Activated T-helper 9 cell treated with anti-CD3 and anti-CD28 coated beads, Interleukin-2, amount 50 U/mL, for 16 hours (primary cell): ENCODE measurements at places on chromosomes 7 and 10.
A peak's percentile ranks its signal among the peaks of the same experiment; 100 is the strongest.

DNA sequence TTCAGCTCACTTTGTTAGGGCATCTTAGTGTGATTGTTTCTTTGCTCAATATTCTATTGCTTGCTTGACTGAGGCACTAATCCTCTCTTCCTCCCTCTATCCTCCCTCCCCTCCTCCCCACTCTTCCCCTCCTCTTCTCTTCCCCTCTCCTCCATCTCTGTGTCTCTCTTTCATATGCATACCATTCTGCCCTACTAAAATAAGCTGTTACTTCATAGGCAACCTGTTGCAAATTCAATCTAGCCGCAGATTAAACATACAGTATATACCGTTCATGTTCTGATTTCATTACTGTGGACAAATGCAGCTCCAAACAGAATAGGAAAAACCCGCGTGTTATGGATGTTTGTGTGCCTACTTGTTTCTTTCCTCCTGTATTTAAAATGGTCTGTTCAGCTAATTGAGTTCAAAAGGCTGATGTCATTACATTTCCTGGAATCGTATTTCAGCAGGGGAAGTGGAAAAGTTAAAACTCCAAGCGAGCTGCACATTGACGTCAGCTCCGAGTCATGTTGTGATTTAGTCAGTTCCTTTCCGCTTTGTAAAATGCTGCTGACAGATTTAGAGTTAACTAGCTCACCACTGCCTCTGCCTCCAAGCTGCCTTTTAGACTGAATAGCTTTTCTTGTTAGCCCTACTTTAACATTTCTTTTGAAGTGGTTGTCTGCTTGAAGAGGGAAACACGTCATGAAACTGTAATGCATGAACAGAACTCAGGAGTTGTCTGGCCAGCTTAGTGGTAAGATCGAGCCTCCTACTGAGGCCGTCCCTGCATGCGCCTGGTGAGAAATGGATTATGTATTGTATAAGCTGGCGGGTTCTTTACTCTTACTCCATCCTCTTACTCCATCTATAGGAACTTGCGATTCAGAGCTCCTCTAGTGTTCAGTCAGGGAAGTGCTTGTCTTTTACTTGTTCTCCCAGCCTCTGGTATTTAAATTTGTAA lies 69.0 kb downstream of the CREM start:
- DNase-seq: peak; percentile 52

DNA sequence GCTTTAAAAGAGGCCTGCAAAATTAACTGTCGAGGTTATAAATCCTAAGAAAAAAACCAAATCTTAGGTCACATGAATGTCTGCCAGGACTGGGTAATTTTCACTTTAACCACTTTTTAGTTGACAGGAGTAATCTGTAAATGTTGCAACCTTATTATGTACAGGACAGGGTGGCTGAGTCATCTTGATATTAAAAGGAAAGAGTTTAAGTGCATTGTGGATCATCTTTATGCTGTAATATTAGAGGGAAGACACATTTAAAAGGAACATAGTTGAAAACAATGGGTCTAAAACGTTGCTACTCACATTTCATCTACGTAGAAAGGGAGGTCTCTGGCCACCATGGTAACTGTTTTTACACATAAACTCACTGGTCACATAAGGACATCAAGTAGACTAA lies 115.5 kb downstream of the LSMEM1 start:
- DNase-seq: no peak

DNA sequence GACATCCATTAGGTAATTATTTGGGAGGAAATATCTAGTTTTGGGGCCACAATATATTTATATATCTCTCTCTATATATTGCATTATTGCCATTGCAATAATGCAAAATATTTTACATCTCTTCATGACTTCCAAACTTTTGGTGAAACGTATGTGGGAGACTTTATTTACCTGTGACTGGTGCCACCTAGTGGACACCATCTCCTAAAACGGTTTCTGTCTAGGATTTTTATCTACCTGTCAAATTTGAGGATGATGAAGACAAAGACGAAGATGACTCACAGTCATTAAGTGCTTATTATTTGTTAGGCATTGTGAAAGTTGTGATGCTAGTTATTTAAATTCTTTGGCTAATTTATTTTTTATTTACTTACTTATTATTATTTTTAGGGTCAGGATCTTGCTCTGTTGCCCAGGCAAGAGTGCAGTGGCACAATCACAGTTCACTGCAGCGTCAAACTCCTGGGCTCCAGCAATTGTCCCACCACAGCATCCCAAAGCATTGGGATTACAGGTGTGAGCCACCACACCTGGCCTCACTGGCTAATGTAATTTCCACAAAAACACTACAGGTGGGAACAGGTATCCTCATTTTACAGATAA lies 18.7 kb upstream of the CBLL1 start:
- peak; percentile 8 for DNase-seq

DNA sequence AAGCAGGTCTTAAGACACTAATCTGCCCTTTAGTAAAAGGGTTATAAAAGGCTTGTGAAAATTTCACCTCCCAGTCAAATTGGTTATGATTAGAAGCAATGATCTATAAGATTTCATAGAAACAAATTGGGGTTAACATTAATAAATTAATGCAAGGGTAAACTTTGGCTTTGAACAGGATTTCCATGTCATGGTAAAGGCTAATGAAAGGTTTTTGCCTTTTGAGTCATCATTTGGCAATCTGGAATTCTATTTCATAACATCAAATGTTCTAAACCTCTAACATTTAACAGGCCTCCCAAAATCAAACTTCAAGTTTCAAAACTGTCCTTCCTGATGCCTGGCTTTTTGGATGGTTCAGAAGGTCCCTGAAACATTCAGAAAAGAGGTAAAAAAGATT lies 62.4 kb downstream of the COA1 start:
- DNase-seq: no peak

DNA sequence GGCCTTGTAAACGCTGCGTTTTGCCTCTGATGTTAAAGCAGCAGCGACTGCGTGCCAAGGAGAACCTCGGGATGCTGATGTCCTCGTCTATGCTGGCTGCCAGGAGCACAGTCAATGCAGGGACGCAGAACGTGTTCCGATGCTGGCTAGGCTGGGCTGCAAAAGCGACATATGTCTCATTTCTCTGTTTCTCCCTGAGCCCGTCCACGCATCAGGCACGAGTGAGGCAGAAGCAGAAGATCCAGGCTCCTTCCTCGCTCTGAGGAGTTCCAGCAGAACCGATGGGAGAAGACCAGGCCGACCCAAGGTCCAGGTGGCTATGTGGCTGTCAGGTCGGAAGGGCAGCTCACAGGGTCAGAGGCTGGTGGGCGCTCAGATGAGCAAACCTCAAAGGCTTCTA lies 3.7 kb upstream of the FOXL3 start:
- DNase-seq: no peak

DNA sequence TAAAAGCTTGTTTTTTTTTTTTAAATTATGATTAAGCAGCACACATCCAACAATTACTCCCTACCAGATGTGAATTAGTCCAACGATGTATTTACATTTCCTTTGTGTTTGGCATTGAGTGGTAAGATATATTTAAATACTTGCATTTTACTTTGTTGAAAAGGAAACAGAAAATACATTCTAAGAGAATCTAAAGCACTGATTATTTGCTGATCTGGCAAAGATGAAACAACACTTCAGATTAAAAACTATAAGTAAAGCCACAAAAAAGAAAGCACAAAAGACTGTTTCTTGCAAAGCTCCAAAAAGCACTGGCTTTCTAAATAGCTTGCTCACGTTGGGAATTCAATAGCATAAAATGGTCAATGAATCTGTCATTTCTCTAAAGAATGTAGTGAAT lies 466.5 kb downstream of the PHTF2 start:
- no peak for DNase-seq

GRCh38 chr7:44972562-44972961 lies 6.3 kb downstream of the MYO1G start:
- DNase-seq: no peak

DNA sequence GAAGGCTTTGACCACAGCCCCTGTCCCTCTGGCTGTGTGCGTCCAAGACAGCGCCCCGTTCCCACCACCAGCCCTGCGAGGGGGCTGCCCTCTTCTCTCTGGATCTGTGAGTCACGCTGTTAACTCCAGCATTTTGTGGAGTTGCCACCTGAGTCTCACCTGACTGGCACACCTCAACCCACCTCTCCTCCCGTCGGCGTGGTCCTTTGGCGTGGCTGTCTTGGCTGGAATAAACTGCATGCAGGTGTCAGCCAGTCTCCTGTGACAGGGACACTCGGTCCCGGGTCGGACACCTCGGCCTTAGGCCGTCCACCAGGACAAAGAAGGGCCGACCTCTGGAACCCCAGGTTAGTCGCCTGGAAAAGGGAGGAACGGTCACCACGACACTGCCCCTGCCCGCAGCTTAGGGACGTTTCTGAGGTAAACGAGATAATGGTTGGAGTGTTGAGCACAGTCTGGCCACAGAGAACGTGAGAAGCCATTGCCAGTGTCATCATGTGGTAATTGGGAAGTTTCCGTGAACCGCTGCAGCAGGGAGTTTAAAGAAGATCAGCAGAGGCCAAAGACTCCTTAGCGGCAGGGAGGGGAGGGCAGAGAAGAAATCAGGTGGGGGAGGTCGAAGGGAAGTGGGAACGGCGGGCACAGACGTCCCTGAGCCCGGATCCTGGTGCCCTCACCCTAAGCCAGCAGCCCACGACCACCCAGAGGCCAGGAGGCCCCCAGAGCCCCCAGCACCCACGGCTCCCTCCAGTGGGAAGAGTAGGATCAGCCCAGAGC lies 73.6 kb upstream of the FAM20C start:
- DNase-seq: no peak

DNA sequence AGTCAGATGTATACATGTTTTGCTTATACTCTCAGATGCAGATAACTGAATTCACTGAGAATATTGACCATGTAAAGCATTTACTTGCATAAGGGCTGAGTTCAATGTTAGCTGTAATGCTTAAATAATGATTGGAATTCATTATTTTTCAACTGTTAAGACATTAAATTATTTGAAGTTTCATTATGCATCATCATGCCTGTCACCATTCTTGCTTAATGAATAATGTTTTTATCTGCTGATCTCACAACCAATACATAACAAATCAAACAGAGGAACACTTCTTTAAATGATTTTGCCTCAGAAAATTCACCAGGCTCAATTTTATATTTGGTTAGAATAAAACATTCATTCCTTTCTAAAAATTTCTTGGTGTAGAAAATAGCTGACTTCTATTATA lies 233.4 kb downstream of the GPR37 start:
- DNase-seq: no peak

DNA sequence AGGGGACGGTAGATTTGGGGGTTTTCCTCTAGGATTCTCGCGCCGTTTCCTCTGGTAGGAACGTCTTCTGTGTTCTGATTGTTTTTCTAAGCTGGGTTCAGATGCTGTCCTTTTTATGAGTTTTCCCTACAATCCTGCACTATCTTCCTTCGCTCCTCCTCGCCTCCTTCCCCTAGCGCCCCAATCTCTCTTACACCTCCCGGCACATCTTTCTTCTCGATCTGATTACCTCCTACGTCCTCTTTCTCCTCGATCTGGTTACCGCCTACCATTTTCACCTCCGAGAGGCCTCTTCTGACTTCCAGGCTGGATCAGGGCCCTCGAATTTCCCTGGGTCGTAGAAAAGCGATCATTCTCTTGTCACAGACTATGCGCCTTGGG lies 413 bp downstream of the BUD31 start:
- DNase-seq: no peak

DNA sequence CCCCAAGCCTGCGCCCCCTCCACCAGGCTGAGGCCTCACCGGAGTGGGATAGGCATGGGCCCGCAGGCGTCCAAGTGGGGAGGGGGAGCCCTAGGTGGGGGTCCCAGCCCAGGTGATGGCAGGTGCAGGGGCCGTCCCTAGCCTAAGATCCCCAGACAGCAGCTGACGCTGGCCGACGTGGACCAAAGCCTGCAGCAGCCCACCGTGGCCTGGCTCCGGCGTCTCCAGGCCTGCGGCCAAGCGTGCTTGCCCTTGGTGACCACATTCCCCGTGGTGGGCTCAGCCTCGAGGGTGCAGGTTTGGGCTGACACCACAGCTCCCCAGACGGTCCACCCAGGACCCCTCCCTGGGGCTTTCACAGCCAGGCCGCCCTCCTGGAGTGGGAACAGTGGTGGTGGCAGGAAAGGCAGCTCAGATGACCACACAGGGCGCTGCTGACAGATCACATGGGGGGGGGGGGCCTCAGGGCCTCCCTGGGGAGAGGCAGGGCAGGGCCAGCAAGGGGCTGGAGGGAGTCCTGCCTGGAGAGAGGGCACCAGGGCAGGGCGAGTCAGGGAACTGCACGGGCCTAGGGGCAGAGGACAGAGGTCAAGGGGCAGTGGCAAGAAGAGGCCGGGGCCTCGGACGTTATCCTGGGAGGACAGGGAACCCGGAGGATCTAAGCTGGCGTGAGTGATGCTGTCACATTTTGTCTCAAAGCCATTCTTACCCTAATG lies 767 bp upstream of the ADAM8 start:
- no peak for DNase-seq

GRCh38 chr10:79396520-79396919 lies 48.9 kb downstream of the ZCCHC24 start:
- no peak for DNase-seq

- no peak for DNase-seq
Observed at GRCh38 chr7:129480674-129481363, 21.5 kb upstream of the SMKR1 start.

DNA sequence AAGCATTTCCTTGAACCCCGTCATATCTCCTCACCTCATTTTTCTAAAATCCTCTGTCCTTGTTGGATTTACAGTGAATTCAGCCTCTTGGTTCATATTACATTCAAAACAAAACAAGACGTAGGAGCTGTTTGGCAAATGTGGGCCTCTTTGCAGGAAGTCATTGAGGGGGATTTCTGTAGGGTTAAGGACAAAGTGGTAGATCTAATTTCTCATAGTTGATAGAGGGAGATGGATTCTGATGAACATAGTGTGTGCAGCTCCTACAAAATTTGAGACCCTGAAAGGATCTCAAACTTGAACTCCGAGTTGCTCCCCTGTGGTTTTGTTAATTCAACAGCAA lies 682 bp downstream of the TBXAS1 start:
- no peak for DNase-seq

DNA sequence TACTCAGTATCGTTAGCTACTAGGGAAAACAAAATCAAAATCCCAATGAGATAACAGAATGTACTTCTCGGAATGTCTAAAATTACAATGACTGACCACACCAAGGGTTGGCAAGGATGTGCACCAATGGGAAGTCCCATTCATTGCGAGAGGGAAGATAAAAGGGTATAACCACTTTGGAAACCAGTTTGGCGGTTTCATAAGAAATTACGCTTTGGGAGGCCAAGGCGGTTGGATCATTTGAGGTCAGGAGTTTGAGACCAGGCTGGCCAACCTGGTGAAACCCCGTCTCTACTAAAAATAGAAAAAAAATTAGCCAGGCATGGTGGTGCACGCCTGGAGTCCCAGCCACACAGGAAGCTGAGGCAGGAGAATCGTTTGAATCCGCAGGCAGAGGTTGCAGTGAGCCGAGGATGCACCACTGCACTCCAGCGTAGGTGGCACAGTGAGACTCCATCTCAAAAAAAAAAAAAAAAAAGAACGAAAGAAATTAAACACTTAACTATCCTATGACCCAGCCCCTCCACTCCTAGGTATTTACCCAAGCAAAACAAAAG lies 7.6 kb downstream of the HACD1 start:
- no peak for DNase-seq

- no peak for DNase-seq
Observed at GRCh38 chr10:12796401-12797160, 204.9 kb downstream of the CCDC3 start.
